ENCODE measurements at places on chromosomes 2 and 18.
A peak's percentile ranks its signal among the peaks of the same experiment; 100 is the strongest.

GRCh38 chr2:203584784-203585183 is 49.7 kb upstream of the RAPH1 start:
- no peak for DNase-seq

- no peak for DNase-seq
Observed at GRCh38 chr2:220855296-220855695, 716.8 kb downstream of the EPHA4 start.

DNA sequence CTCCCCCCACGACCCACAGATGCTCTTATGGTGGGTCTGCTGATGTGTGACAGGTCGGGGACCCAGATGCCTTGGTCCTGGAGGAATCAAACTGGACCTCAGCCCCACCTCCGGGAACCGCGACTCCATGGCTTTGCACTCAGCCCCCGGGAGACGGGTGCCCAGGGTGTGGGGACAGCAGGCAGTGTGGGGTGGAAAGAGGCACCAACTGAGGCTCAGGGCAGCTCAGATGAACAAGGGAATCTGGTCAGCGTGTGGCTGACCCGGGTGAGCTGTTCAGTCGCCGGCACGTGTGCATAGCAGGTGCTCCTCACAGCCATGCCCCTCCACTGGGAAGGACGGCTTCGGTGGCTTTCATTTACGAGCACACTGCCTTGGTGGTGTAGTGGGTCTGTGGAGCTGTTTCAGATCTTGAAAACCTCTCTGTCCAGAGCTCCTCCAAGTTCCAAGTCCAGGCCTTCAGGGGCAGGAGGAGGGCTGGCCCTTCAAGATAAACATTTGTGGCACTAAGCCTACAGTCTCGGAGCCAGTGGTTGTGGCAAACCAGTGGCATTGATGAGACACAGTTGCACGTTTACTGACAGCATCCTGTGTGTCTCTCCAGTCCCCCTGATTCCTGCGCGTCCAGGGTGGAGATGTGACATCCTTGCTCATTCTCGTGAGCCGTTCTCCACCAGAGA is 471.2 kb upstream of the HS6ST1 start:
- DNase-seq, result no peak

DNA sequence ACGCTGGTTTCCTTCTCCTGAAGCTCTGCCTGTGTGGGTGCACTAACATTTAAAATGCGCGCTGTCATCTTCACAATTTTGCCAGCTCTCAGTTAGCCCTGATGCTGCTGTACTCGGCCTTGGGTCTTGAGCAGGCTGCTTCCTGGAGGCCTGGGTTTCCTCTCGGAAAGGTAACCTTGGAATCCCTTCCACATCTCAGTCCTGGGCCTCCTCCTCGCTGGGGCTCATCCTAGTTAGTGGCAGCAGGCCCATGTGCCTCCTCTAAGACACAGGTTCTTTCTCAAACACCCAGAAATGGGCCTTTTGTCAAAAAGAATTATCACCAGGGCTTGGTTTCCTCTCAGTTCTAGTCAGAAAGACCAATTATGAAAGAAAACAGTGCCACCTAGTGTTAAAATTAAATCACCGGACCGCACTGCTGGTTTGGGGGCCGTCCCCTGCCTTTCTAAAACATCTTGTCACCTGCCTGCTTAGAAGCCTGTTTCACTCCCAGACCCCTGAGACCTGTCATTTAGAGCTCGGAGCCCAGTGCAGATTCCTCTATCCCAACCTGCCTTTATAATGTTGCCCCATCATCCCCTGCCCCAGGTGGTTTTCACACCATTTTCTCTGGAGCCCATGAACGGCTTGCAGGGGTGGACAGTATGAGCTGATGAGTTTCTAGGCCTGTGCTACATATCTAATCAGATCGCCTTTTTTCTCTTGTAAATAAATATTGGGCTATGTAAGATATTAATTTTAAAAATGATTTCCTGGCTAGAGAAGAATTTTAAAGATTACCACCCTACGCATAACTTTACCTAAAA is 42.4 kb downstream of the HK2 start:
- DNase-seq, result peak; percentile 47

DNA sequence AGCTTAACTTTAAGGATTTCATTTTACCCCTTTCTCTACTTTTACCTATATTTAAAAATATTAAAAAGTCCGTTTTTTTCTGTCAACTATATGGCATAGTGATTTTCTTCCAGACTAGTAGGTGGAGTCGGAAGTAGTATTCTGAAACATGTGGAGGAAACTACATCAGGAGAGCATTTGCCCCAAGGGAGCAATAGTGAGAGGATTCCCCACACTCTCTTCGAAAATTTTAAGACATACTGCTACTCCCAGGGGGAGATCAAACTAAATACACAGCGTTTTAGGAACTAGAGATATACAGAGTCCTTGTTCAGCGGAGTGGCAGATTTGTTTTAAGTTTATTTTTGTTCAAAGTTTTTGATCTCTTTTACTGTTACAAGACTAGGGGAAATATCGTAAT is 40.6 kb downstream of the METAP1D start:
- DNase-seq, result no peak
